ENCODE measurements at places on chromosomes 1 and 21.
A peak's percentile ranks its signal among the peaks of the same experiment; 100 is the strongest.

GRCh38 chr1:6271554-6271953 lies 10.7 kb upstream of the GPR153 start:
- no peak for DNase-seq

GRCh38 chr1:32372149-32372756 lies 9.9 kb downstream of the TSSK3 start:
- DNase-seq, result no peak

- DNase-seq, result no peak
Observed at GRCh38 chr1:63641615-63642014, 48.4 kb downstream of the PGM1 start.

- no peak for DNase-seq
Observed at GRCh38 chr1:33366762-33367484, 46.0 kb upstream of the A3GALT2 start.

DNA sequence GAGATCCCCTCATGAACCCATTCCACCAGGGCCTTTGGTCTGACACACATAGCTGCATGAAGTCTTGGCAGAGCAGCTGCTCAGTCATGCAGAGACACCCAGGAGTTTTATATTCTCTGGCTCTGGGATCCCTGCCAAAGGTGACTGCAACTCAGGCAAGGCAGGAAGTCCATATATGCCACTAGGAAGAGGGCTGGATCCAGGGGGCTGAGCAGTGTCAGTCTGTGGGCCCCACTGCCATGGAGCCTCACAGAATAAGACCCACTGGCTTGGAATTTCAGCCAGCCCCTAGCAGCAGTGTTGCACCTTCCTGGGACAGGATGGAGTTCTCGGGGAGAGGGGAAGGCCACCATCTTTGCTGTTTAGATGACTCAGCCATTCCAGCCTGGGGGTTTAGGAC lies 199.7 kb downstream of the TBX15 start:
- peak; percentile 80 for DNase-seq

GRCh38 chr1:212955098-212955497 lies 4.8 kb downstream of the VASH2 start:
- no peak for DNase-seq

GRCh38 chr1:218985424-218985984 lies 188.2 kb upstream of the LYPLAL1 start:
- no peak for DNase-seq

DNA sequence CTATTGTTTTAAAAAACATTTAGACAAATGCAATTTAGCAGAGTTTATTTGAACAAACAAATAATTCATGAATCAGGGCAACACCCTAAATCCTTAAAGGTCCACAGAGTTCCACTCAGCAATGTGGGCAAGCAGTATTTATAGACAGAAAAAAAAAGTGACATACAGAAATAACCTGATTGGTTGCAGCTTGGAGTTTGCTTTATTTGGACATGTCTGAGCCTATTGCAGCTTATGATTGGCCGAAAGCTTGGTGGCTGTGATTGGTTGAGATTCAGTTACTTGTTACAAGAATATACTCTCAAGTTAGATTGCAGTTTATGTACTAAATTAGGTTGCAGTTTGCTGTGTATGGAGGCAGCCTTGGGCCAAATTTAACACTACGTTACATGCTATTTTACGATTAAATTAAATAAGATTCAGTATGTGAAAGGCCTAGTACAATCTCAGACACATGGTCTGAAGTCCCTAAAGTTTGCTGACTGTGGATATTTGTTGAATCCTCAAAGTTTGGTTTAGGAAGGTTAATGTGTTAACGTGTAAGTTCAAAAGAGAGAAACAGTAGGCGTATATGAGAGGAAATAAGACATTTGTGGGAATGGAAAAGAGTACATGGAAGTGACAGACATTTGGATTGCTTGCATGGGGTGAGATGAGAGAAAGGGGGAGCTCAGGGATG lies 6.9 kb upstream of the CAMSAP2 start:
- DNase-seq, result no peak

DNA sequence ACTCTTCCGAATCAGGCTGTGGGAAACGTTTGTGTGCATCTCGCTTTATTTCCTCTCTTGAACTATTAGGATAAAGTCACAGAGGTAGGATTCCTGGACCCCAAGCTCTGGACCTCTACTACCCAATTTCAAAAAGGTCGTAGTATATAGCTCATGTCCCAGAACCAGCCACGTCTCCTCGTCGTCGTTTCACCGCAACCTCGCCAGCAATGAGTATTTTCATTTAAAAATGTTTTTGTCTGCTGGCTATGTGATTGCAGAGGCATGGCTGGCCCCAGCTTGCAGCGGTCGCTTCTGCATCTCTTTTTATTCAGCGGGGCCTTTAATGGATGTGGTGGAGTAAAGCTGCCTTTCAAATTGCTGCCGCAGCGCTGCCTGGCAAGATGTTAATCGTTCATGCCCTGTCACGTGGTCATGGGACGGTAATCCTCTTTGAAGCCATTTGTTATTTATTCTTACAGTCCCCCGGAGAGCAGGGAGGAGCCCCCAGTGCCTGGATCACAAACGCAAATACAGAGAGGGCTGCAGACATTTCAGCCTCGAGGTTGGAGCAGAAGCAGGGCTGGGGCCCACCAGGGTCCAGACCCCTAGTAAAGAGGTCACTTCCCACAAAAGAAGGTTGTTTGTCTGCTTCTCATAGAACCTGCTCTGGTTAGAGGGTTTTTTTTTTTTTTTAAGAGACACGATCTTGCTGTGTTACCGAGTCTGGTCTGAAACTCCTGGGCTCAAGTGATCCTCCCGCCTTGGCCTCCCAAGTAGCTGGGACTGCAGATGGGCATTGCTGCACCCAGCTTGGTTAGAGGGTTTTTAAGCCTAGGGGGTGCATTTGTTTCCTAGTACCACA lies 11.6 kb upstream of the NPHP4 start:
- DNase-seq, result no peak

DNA sequence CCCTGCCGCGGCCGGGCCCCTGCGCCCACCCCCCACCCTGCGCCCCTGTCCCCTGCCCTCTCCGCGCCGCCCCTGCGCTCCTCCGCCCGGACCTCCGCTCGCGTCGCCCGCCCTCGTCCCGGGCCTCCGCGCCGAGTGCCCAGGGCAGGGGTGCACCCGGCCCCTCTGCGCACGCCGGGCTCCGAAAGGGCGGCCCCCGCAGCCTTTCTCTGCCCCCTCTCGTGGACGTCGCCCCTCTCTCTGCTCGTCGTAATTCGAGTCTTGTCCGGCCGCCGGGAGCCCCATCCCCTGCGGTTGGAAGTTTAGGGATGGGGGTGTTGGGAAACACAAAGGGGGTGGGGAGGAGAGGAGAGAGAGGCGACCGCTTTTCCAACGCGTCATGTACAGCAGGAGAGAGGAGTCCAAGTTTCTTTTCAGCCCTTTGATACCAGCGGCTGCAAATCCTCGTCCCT lies 407 bp downstream of the GALNT2 start:
- DNase-seq, result no peak
